ENCODE measurements at places on chromosomes 13 and 19. TPM values are rescaled to one million over a fixed set of nuclear protein-coding genes. Genes with fewer than 3 reads are reported as not detected.

DNA sequence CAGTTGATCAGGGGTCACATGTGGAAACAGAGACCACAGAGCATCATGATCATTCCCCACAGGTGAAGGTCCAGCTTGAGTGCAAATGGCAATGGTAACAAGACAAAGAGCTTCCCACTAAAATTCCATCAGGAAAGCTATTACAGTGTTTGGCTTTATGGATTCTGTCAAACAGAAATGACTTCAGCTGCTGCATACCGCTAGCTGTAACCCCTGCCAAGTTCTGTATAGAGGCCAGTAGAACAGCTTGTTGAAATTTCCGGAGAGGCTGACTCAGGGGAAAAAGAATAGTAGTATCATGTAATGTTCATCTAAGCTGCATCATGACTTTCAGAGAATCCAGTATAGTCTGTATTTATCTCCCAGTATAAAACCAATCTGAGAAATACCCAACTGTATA is 1704.7 kb downstream of the SLITRK5 start:
- no peak for DNase-seq

DNA sequence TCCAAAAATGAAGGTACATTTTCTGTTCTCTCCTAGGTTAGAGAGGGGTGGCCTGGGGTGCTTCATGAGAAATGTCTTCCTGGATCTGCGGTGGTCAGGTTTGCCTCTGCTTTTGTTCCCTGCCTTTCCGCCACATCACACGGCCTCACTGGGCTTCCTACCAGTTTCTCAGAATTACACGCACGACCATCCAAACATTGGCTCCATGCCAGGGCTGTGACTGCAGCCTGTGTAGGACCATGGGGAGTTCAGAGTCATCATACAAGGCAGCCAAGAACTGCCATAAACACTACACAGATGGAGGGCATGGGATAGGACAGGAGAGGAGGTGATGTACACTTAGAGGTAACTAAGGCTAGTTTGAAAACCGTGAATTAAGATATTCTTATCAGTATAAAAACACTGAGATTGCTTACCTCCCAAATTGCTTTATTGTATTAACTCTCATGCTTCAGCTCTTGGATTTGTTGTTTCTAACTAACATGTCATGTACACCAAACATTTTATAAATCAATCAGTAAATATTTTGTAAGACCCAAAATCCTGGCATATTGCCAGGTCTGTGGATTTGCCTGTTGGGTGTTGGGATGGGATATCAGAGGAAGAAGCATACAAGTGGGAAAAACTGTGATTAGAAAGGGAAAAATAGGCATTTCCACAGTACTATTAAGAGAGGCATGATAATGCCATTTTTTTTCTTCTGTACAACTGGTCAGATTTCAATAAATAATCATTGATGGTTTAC is 45.2 kb downstream of the CDADC1 start:
- peak; percentile 55 for DNase-seq

- no peak for DNase-seq
These were observed 223.4 kb upstream of the HTR2A start for GRCh38 chr13:47120282-47120681.

DNA sequence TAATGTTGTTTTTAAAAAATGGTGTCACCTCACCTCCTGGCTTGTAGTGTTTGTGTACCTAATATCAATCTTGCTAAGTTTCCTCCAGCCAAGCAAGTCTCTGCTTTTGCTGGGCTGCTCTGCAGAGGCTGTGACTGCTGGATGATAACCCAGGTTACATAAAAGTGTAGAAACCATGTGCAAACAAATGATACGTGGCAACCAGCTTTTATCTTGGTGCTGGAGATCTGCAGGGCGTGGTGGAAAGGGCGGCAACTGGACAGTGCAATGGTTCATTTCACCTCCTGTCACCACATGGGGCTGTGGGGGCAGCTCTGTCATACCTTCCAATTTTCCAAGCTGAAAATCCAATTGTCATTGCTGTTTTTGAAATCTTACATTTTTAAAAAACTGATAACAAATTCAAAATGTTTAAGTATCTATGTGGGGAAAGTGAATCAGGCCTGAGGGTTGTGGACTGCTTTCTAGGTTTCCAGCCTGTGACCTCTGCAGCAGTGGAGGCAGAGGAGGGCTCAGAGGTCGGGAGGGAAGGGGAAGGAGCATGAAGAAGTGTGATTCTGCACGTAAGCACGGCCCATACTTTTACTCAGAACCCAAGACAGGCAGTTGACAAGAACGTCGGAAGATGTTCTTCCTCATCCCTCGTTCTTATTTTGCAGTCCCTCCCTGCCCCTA is 9.7 kb downstream of the GPR42 start:
- DNase-seq, result no peak

DNA sequence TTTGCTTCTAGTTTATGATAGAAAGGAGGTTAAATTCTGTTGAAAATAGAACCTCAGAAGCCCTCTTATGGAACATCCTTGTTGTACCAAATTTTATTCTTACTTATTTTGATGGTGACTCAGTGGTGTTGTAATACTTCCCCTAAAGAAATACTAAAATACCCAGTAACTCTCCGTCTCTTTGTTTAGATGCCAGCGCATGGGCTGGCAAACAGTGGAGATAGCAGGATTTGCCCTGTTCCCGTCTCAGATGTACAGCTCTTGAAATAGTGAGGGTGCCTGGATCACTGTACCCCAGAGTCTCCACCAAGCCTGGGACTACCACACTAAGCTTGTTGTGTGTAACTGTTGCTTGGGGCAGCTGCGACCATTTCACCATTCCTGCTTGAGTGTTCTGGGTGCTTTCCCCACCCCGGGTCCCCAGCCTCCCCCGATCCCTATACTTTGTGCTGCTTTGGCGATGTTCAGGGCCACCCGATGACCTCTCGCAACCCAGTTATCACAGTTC is 67.0 kb upstream of the TEX29 start:
- DNase-seq, result no peak

GRCh38 chr13:105665284-105665683 is 870.2 kb downstream of the EFNB2 start:
- DNase-seq, result no peak

DNA sequence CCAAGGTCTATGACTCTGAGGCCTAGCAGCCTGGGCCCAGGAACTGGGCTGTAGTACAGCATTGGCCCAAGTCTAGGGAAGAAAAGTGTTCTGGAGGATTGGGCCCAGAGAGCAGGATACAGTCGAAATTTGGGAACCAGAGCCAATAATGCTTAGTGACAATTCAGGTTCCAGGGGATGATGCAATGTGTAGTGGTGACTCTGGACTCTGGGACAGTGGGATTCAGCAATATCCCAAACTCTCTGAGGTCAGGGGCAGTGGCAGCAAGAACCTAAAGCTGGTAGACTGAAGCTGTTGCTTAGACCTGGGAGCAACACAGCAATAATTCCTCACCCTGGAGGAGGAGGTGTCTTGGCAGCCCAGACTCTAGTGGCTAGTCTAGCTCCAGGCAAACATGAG is 545.5 kb upstream of the ARGLU1 start:
- DNase-seq, result no peak

DNA sequence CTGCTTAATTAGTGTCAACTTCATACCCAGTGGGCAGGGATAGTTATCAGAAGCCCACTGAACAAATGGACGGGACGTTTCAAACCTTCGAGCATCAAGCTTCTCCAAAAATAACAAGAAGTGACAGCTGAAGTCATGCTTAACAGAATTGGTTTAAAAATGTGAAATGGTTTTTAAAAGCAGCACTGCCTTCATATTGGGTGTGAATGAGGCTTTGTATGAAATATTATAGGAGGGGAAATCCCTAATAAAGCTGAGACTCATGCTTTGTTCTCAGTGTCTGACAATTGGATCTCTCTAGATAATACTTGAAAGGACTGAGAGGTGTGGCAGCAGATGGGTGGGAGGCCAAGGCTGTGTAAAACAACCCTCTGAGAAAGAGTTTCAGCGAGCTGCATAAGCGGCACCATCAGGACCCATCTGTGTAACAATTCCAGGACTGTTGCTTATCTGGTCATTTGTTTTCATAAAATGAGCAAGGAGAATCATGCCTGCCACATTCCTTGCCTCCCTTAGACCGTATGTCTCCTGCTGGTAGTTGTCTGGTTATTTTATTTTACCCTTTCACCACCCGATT is 667.7 kb downstream of the DIAPH3 start:
- DNase-seq, result no peak

DNA sequence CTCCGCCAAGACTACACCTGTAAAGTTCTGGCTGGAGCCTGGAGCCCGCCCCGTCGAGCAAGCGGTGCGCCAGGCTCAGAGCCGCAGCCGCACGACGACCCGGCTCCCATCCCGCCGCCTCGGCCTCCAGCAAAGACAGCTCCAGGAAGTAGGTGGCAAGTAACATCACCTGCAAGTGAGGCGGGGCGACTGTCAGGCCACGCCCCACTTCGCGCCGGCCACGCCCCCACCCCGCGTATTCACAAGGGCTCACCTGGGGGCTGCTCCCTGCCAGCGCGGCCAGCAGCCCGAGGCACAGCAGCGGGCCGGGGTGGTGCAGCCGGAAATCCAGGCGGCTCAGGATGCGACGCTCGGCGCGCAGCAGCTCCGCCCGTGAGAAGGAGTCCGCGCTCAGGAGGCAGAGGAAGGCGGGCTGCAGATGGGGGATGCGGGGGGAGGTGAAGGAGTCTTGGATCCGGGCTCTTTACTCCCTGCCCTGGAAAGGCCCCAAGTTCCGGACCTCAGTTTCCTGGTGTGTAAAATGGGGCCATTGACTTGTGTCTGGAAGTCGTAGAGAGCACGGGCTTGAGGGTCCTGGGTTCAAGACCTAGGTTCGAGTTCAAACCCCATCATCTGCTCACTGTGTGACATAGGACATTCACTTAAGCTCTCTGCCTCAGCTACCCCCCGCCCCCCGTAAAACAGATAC is 3.2 kb downstream of the CCNP start:
- DNase-seq, result no peak

- DNase-seq, result peak; percentile 26
These were observed 102.1 kb downstream of the INSR start for GRCh38 chr19:7191946-7192691.

GRCh38 chr13:20161275-20161950 is 561 bp upstream of the GJA3 start:
- DNase-seq, result no peak

- no peak for DNase-seq
These were observed 26.4 kb downstream of the PTPRS start for GRCh38 chr19:5314012-5314906.

DNA sequence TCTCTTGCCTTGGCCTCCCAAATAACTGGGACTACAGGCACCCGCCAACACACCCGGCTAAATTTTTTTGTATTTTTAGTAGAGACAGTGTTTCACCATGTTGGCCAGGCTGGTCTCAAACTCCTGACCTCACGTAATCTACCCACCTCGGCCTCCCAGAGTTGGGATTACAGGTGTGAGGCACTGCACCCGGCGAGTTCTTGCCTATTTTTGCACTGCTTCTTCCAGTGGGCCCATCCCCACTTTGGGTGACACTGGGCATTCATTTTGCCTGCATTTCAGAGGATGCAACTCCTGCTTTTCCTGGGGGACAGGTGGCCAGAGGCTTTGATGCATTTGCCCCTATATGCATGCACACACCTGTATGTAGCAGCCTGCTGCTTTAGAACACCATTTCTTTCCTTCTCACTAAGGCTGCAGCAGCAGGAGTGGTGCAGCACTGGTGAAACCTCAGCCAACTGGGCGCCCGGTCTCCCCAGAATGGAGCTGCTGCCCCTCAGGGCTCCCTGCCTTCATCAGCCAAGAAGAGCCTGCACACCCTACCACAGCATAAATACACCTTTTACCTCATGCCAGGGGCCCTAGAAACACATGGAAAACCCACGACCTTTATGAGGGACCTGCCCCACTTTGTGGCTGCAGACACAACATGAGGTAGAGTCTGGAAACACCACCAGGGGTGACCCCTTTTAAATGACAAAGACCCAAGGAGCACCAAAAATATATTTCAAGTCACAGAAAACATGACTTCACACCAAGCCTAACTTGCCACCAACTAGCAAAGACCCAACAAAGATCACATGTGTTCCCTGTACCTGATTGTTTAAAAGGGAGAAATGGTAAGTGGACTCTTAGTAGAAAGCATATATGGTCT is 36.8 kb upstream of the POP4 start:
- no peak for DNase-seq

GRCh38 chr19:47445937-47446402 is 25.7 kb downstream of the SLC8A2 start:
- DNase-seq, result peak; percentile 55

DNA sequence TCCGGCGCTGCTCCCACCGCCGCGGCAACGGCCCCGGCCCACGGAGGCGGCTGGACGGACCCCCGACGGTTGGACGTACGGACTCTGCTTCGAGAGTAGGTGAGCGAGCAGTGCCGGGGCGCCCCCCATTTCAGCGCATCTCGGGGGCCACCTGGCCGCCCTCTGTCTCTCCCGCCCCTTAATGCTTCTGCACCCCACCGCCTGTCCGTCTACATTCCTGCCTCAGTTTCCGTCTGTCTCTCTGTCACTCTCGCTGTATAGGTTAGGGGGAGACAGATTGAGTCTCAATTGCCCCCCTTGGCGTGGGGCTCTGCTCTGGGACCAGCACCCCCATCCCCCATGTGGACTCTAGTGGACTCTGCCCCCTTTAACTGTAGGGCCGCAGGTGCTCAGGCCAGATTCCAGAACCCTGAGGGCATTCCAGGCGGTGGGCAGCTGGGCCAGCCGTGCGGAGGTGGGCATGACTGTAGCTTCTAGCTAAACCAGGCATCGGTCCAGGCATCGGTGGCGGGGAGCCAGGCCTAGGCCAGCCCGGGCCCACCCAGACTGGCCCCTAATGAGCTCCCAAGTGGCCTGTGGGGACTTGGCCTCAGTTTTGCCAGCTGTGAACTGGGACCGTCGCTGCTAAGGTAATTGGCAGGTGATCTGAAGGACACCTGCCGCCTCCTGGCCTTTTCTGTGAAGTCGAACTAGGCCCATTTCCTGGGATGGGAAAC is 373 bp downstream of the TNFAIP8L1 start:
- no peak for DNase-seq

DNA sequence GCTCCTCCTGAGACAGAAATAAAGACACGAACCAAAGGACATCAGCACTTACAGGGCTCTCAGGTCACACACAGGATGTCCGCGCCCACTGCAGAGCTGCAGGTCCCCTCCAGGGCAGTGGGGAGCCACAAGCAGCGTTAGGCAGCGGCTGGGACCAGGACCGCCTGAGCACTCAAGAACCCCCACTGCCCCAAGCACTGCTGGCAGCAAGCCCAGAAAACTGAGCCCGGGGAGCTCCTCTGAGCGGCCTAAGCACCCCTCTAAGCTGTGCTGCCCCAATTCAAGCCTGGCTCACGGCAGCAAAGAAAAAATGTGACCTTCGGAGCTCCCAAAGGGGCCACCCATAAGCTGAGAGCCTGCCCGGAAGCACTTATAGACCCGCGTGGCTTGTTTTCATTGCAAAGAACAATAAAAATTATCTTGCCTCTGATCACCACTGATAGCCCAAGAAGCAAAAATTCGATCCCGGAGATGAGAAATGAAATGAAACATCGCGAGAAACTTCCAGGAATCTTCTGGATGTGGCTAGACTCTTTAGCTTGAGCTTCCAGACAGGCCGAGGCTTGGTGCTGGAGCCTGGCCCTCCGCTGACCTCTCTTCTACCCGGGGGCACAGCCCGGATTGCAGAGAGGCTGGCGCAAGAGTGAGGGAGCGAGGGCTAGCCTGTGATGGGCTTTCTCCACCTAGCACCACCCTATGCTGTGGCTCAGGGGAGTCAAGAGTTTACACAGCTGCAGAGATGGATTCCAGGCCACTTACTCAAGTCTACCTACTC is 6.3 kb downstream of the DPP9 start:
- DNase-seq, result no peak

Gene CEACAM3
- total RNA-seq, result not detected

Gene MBD3L3
- not detected for total RNA-seq

Gene AP1M2
- total RNA-seq, result not detected

Gene NCAN
- total RNA-seq, result not detected

Gene NAA16
- total RNA-seq, result 4.2 TPM

Gene LHB
- total RNA-seq, result not detected

All from SK-MEL-5 (cell line).